ENCODE measurements at places on chromosomes 4 and X. TPM values are rescaled to one million over a fixed set of nuclear protein-coding genes. Genes with fewer than 3 reads are reported as not detected.

The RBM46 gene
- 0.81 TPM for total RNA-seq

The CT55 gene
- total RNA-seq: not detected

The YIPF7 gene
- not detected for total RNA-seq

The AP1AR gene
- 8.4 TPM for total RNA-seq

The USP38 gene
- 17.6 TPM for total RNA-seq

The PFKFB1 gene
- total RNA-seq: not detected

The OTUD5 gene
- total RNA-seq: 34.7 TPM

The XAGE1A gene
- total RNA-seq: not detected

The KIAA0232 gene
- total RNA-seq: 12.9 TPM

The CASP6 gene
- 39.4 TPM for total RNA-seq

The N4BP2 gene
- total RNA-seq: 4.2 TPM

The GALNTL6 gene
- total RNA-seq: 0.25 TPM

The ABLIM2 gene
- 10.9 TPM for total RNA-seq

The CYBB gene
- total RNA-seq: not detected

The AMTN gene
- total RNA-seq: not detected

The IL21 gene
- not detected for total RNA-seq

The BCAP31 gene
- total RNA-seq: 78.3 TPM

The TECRL gene
- not detected for total RNA-seq

Measured in mesangial cell (primary cell).